ENCODE measurements at places on chromosomes 4 and X. TPM values are rescaled to one million over a fixed set of nuclear protein-coding genes. Genes with fewer than 3 reads are reported as not detected.

DNA sequence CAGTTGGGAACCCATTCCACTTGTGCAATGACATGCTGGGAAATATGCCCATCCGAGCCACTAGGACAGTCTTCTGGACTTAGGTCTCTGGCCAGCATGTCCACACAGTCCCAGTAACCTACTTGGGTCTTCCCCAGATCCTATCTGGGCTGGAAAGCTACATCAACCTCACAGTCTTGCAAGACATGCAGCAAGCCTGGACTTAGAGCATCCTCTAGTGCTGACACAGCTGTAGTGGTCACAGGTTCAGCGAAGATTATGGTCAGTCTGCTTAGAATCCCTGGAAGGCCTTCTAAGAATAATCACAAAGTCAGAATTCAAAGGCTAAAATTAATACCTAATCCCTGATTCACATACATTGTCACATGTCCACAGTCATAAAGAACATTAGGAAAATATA lies 842.7 kb downstream of the STPG2 start:
- H3K27ac ChIP-seq, result no peak overlapping the region
- DNase-seq, result no peak
- H3K36me3 ChIP-seq, result no peaks in the 10 kb centered on the region
- no peaks in the 10 kb centered on the region for H3K4me1 ChIP-seq
- H3K4me3 ChIP-seq, result no peak overlapping the region

DNA sequence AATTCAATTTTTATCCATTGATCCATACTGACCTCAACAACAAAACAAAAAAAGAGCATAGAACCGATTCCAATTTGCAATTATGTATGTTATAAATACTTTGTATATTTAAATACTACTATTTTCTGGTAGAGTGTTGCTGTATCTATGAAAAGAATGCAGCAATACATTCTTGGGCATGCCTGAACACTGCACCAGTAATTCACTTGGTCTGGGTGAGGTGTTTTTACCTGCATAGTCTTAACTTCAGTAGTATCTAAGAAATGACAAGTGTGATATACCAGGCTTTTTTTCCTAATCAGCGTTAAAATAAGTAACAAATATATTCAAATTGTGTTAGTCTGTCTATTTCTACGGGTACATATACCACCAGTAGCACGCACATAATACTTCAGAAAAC lies 120.2 kb downstream of the KLHL13 start:
- no peaks in the 10 kb centered on the region for H3K27me3 ChIP-seq
- no peak for DNase-seq
- no peaks in the 10 kb centered on the region for H3K36me3 ChIP-seq
- H3K4me3 ChIP-seq, result no peak overlapping the region
- H3K4me1 ChIP-seq, result no peaks in the 10 kb centered on the region

Gene TNIP3
- 1.2 TPM for total RNA-seq

DNA sequence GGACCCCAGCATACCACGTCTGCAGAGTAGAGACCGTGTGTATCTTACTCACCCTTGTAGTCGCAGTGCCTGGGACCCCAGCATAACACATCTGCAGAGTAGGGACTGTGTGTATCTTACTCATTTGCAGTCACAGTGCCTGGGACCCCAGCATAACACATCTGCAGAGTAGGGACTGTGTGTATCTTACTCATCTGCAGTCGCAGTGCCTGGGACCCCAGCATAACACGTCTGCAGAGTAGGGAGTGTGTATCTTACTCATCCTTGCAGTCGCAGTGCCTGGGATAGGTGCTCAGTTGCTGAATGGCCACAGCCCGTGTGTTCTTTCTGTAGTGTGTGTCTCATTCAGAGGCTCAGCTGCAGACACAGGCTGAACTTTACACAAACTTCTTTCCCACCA lies 71.4 kb upstream of the FRG1 start:
- no peaks in the 10 kb centered on the region for H3K27me3 ChIP-seq
- no peak for DNase-seq
- H3K4me3 ChIP-seq, result no peak overlapping the region
- no peak overlapping the region for H3K27ac ChIP-seq
- no peaks in the 10 kb centered on the region for H3K36me3 ChIP-seq
- no peaks in the 10 kb centered on the region for H3K4me1 ChIP-seq

GRCh38 chr4:8862800-8863685 lies 8.6 kb downstream of the HMX1 start:
- peaks cover 1% of the 10 kb centered on the region for H3K4me1 ChIP-seq
- no peak overlapping the region for H3K27ac ChIP-seq
- H3K27me3 ChIP-seq, result peaks cover 58% of the 10 kb centered on the region
- DNase-seq, result no peak
- peaks cover 3% of the 10 kb centered on the region for H3K36me3 ChIP-seq

Gene MAGEA3
- total RNA-seq, result not detected

DNA sequence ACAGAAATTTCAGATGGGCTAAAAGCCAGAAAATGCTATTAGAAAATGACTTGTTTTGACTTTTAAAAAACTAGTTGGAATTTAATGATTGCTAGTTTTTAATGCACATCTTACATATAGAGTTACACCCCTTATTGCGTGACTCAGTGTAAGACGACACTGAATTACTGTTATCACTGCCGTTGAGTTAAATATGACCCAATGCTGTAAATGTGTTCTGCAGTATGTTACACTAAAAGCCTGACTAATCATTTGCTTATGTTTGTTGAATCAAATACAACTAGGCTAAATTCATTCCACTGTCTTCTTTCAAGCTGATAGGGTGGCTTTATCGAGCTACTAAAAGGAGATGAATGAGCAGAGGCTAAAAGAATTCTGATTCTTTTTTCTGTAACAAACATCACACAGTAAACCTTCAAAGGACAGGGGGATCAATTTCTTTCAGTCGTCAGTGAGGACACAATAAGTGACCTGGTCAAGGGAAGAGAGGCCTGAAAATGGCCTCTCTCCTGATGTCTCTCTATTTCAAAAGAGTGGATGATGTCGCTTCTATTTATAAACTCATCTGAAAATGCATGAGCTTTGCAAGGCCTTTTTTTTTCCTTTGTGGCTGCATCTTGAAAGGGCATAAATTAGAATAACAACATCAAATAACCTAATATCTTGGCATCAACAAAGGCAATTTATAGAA lies 142.2 kb upstream of the KCNIP4 start:
- H3K4me3 ChIP-seq, result no peak overlapping the region
- DNase-seq, result no peak
- no peak overlapping the region for H3K27ac ChIP-seq
- no peaks in the 10 kb centered on the region for H3K27me3 ChIP-seq

Gene PRKX
- total RNA-seq, result 141 TPM

DNA sequence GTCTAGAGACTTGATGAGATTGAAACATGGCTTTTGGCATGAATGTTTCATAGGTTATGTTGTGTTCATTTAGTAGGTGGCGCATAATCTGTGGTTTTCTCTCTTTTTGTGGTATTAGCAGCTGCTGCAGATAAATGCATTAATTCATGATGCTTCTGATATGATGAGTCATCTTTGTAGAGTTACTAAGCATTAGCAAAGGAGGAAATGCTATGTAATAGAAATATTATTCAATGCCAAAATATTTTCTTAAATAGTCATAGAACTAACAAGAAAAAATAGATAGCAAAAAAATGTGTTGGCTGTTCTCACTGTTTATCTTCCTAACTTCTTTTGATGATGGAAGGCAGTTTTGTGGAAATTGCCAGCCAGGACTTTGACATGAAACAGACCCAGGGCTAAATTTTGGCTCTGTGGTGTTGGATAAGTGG lies 3.6 kb downstream of the ZXDB start:
- no peak for DNase-seq
- H3K4me3 ChIP-seq, result peak overlapping the region; percentile 59
- peaks cover 38% of the 10 kb centered on the region for H3K4me1 ChIP-seq
- peak overlapping the region; percentile 7 for H3K27ac ChIP-seq
- H3K27me3 ChIP-seq, result no peaks in the 10 kb centered on the region

Gene NPY2R
- total RNA-seq, result not detected
